ENCODE measurements at places on chromosomes 1 and 21.
A peak's percentile ranks its signal among the peaks of the same experiment; 100 is the strongest.

DNA sequence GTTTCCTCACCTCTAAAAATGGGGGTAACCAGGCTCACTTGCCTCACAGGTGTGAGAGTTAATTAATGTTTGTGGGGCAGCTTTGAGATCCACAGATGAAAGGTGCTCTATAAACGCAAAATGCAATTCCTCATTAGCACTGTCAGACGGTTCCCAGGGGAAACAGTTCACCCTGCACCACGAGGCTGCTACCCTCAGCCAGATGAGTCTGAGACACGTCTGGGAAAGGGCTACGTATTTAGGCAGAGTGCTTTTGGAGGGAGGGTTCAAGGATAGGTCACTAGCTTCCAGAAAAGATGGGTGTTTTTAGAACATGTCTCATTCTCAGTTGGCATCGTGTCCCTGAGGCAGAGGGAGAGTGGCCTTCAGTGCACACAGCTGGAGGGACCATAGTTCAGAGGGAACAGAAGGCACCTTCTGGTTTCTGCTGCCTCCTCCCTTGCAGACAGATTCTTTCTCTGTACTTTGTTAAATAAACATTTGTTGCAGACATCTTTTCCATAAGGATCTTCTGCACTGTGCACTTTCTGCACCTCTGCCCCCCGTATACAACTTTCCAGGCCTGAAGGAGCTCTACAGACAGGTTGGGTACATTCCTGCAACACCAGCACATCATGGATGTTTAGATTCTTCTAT is 139.9 kb downstream of the CLIC6 start:
- no peak for DNase-seq

DNA sequence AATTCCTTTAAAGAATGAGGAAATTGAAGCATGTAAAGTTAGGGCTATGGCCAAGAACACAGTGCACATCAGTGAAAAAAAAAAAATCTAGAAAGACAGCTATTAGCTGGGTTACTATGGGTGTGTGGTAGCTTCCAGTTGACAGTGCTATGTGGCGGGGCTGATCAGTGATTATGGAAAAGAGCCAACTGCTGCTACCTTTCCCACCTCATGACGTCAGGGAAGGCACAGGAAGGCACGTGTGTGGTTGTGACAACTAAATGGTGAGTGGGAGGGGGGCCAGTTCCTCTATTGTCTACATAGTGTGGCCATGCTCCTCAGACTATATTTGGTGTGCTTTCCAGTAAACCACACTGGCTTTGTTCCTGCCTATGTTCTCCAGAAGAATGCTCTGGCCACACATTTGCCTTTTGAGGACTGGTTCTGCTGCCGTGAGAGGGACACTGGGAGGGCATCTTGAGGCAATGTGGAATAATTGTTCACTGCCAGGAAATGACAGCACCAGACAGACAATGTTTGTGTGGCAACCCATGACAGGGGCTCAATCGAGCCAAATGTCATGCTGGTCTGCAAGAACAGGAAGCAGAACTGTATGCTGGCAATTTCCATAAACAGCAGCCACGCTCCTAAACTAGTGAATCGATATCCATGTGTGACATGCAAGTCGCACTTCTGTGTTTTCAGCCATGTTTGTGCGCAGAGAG is 3.0 kb upstream of the SDE2 start:
- DNase-seq: peak; percentile 72

DNA sequence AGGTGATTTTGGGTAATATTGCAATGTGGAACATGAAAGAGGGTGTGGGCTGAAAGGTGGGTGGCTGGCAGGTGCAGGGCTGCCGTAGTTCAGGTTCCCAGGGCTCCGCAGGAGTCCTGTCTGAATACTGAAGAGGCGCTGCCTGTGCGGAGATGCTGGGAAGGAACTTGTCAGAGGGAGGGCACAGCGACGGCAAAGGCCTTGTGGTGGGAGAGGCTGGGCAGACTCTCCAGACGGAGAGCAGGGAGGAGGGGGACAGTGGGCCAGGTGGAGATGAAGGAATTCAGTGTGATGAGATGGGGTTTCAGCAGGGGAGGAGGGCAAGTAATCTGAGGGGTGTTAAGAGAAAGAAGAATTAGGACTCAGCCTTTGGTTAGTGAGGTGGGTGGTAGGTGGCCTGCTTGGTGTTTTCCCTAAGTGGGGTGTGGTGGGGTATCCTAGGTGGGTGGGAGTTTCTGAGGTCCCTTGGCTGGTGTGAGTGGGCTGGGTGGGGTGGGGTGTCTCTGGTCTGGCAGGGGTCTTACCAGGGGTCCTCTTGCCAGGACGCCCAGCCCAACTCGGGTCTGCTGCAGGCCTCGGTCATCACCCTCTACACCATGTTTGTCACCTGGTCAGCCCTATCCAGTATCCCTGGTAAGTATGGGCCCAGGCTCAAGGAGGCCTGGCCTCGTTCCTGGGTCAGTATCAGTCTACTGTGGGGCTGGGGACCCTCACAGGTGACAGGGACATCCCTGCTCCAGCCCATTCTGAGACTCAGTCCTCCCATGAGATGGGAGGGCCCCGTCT is 15.6 kb downstream of the SERINC2 start:
- no peak for DNase-seq

GRCh38 chr1:24507405-24507804 is 4.8 kb downstream of the RCAN3 start:
- no peak for DNase-seq

Measured in femur (tissue), 1 donor.